ENCODE measurements at places on chromosomes 7 and 10.
A peak's percentile ranks its signal among the peaks of the same experiment; 100 is the strongest.

DNA sequence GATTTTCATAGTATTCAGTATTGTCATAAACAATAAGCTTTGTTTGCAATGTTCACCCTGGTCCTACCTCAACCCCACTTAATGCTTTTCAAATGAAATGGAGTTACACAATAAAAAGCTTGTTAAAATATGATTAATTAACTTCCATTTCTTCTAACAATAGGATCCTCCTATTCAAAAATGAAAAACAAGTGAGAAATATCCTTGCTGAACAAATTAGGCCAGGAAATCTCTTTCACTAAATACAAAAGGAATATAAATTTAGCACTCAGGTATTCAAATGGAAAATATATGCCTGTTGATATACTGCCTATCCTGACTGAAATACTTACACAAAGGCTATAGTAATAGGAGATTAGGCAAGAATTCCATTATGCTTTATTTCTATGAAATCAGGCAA lies 323.4 kb upstream of the GRM3 start:
- no peaks in the 10 kb centered on the region for H3K4me1 ChIP-seq
- no peak for DNase-seq
- no peak overlapping the region for H3K4me3 ChIP-seq
- peaks cover 11% of the 10 kb centered on the region for H3K27me3 ChIP-seq

GRCh38 chr7:6257675-6258074 lies 14.7 kb downstream of the CYTH3 start:
- no peak overlapping the region for H3K27ac ChIP-seq
- no peak overlapping the region for H3K4me3 ChIP-seq
- no peaks in the 10 kb centered on the region for H3K27me3 ChIP-seq
- H3K4me1 ChIP-seq: peaks cover 27% of the 10 kb centered on the region
- DNase-seq: no peak
- H3K36me3 ChIP-seq: no peaks in the 10 kb centered on the region

- H3K4me3 ChIP-seq: no peak overlapping the region
- H3K27ac ChIP-seq: no peak overlapping the region
- H3K4me1 ChIP-seq: peaks cover 6% of the 10 kb centered on the region
- DNase-seq: no peak
- no peaks in the 10 kb centered on the region for H3K27me3 ChIP-seq
- peaks cover 14% of the 10 kb centered on the region for H3K36me3 ChIP-seq
Observed at GRCh38 chr7:111755383-111755782, 193.1 kb upstream of the IMMP2L start.

- no peak for DNase-seq
- H3K36me3 ChIP-seq: no peaks in the 10 kb centered on the region
- H3K4me3 ChIP-seq: no peak overlapping the region
- H3K4me1 ChIP-seq: no peaks in the 10 kb centered on the region
Observed at GRCh38 chr10:93849593-93849992, 44.2 kb upstream of the SLC35G1 start.

GRCh38 chr10:88866454-88866853 lies 13.6 kb upstream of the STAMBPL1 start:
- peaks cover 4% of the 10 kb centered on the region for H3K4me1 ChIP-seq
- no peaks in the 10 kb centered on the region for H3K36me3 ChIP-seq
- DNase-seq: no peak
- H3K27ac ChIP-seq: no peak overlapping the region
- no peak overlapping the region for H3K4me3 ChIP-seq
- H3K27me3 ChIP-seq: no peaks in the 10 kb centered on the region

DNA sequence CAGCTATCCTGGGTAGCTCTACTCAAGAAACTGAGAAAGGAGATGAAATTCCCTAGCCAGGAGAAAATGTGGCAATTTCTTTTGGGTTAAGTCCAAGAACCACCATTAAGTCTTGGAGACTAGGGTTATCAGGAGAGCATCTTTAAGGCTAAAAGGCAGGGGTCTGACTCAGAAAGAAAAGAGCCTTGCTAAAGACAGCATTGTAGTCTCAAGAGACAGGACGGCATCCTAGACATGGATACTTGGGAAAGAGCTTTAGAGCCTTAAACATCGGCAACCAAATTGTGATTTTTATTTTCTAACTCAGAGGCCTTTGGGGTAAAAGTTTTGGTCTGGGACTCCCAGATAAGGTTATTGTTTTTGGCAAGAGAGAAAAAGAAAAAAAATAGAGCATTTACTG lies 83.1 kb downstream of the FAS start:
- DNase-seq: no peak
- no peaks in the 10 kb centered on the region for H3K27me3 ChIP-seq
- peaks cover 12% of the 10 kb centered on the region for H3K4me1 ChIP-seq

- no peak for DNase-seq
- H3K36me3 ChIP-seq: no peaks in the 10 kb centered on the region
- peaks cover 37% of the 10 kb centered on the region for H3K27me3 ChIP-seq
- H3K4me1 ChIP-seq: no peaks in the 10 kb centered on the region
- H3K27ac ChIP-seq: no peak overlapping the region
Observed at GRCh38 chr7:324011-324410, 34.0 kb downstream of the FOXL3 start.

DNA sequence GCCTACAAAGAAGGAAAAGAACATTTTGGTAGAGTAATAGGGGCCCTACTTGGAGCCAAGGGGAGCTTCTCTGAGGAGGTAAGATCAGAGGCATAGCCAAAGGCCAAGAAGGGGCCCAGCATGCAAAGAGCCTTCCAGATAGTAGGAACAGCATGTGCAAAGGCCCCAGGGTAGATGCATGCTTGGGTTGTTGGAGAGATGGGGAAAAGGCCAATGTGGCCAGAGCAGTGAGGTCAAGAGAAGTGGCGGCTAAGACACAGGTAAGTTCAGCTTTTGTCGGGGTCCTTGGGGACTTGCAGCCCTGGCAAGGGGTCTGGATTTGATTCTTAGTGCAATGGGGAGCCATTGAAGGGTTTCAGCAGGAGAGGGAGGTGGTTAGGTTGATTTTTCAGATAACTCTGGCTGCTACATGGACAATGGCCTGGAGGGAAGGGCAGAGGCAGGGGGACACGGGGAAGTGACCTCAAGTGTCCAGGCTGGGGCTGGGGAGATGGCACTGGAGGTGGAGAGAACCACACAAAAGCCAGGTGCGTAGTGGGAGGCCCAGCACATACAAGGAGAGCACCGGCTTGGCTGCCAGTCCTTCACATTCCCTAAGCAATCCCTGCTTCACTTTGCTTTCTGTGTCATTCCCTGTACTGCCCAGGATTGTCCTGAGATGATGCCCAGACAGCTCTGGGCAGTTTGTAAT lies 16.5 kb downstream of the GRID1 start:
- no peaks in the 10 kb centered on the region for H3K36me3 ChIP-seq
- DNase-seq: no peak
- H3K4me3 ChIP-seq: no peak overlapping the region
- no peaks in the 10 kb centered on the region for H3K27me3 ChIP-seq
- peaks cover 21% of the 10 kb centered on the region for H3K4me1 ChIP-seq
- no peak overlapping the region for H3K27ac ChIP-seq

GRCh38 chr7:37391791-37392672 lies 56.6 kb downstream of the ELMO1 start:
- H3K4me1 ChIP-seq: no peaks in the 10 kb centered on the region
- H3K27ac ChIP-seq: no peak overlapping the region
- H3K36me3 ChIP-seq: no peaks in the 10 kb centered on the region
- no peaks in the 10 kb centered on the region for H3K27me3 ChIP-seq
- no peak overlapping the region for H3K4me3 ChIP-seq

DNA sequence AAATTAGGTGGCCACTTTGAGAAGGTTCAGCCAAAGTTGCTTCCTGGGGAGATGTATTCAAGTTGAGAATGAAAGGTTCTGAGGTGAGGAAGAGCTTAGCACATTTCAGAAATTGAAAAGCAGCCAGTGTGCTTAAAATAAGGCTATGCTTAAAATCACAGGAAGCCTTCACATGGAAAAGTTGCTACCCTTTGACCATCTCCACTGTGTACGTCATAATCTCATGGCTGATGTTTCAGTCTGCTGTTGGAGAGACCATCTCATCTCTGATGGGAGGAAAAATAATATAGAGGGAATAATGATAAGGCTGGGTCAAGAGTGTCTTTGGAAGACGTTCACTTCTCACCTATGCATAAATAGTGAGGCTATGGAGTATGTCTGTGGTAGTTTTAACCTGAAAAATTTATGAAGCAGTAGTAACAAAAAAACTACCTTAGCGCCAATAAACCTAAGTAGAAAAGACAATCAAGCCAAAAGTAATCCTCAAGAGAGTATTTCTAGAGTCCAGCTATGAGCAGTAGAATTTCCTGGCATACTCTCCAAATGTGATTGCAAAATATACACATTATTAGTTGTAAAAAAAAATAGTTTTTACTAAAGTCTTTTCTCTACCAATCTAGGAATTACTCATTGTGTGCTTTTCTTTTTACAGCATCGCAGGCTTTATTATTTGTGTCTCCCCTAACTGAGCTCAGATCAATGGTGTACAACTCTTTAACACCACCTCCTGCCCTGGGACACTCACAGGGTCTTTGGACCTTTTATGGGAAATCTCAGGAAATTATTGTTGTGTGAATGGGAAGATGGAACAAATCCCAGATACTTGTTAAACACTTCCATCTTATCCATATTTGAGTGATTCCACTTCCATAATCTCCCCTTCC lies 435.2 kb upstream of the LRGUK start:
- H3K4me1 ChIP-seq: peaks cover 37% of the 10 kb centered on the region
- H3K27me3 ChIP-seq: no peaks in the 10 kb centered on the region
- H3K4me3 ChIP-seq: no peak overlapping the region
- peak; percentile 30 for DNase-seq
- no peak overlapping the region for H3K27ac ChIP-seq

GRCh38 chr10:112510384-112510783 lies 63.4 kb downstream of the VTI1A start:
- H3K36me3 ChIP-seq: no peaks in the 10 kb centered on the region
- DNase-seq: no peak
- H3K27me3 ChIP-seq: no peaks in the 10 kb centered on the region
- H3K4me1 ChIP-seq: no peaks in the 10 kb centered on the region
- H3K4me3 ChIP-seq: no peak overlapping the region

GRCh38 chr7:86645225-86645608 lies 1.5 kb downstream of the GRM3 start:
- DNase-seq: no peak
- peaks cover 66% of the 10 kb centered on the region for H3K27me3 ChIP-seq
- H3K4me3 ChIP-seq: no peak overlapping the region
- no peaks in the 10 kb centered on the region for H3K36me3 ChIP-seq
- no peak overlapping the region for H3K27ac ChIP-seq

DNA sequence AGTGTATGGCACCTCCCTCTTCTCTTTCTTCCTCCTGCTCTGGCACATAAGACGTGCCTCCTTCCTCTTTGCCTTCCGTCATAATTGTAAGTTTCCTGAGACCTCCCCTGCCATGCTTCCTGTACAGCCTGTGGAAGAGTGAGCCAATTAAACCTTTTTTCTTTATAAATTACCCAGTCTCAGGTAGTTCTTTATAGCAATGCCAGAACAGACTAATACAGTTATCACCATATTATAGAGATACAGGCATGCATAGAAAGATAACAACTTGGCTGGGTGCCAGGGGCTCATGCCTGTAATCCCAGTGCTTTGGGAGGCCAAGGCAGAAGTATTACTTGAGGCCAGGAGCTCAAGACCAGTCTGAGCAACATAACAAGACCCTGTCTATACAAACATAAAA lies 53.2 kb downstream of the GCC1 start:
- H3K36me3 ChIP-seq: no peaks in the 10 kb centered on the region
- H3K4me3 ChIP-seq: no peak overlapping the region
- H3K27me3 ChIP-seq: peaks cover 61% of the 10 kb centered on the region
- H3K27ac ChIP-seq: no peak overlapping the region
- no peak for DNase-seq

GRCh38 chr7:44201813-44202212 lies 1.0 kb downstream of the YKT6 start:
- DNase-seq: no peak
- peaks cover 15% of the 10 kb centered on the region for H3K36me3 ChIP-seq
- peaks cover 22% of the 10 kb centered on the region for H3K4me1 ChIP-seq

DNA sequence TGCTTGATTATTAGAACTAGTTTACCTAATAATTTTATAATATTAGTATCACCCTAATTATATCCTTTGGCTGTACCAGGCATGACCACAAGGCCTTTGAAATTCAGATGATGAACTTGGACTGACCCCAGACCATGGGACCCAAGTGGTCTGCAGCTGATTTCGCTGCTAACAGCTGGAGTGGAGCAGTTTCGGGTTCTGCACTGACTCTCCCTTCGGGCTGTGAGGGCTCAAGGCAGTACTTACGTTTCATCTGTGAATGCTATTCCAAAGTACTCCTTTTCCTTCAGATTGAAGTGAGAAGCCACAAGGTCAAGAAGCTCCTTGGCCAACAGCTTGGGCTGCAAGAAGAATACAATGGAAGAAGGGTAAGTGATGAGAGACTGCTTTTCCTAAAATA lies 223.8 kb downstream of the PRPF18 start:
- no peaks in the 10 kb centered on the region for H3K27me3 ChIP-seq
- no peaks in the 10 kb centered on the region for H3K36me3 ChIP-seq
- no peaks in the 10 kb centered on the region for H3K4me1 ChIP-seq
- H3K4me3 ChIP-seq: no peak overlapping the region
- H3K27ac ChIP-seq: no peak overlapping the region
- DNase-seq: no peak

DNA sequence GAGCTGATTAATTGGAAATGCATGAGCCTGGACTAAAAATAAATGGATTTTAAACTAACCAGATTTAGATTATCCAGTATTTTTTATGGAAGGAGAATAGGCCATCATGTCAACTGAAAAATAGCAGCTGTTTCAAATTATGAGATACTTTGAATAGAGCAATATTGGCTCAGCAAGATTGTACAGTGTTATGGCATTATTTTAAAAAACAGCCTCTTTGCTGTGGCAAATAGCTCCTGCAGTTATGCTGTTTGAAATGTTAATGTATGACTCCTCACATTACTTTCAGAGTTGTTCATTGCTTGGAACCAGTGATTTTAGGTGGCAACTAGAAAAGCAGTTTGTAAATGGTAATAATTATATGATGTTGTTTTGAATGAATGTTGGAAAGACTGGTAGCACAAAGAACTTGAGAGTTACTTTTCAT lies 244.5 kb downstream of the KIAA1217 start:
- H3K4me3 ChIP-seq: no peak overlapping the region
- no peaks in the 10 kb centered on the region for H3K27me3 ChIP-seq
- DNase-seq: no peak

GRCh38 chr10:129901389-129902006 lies 62.6 kb downstream of the EBF3 start:
- no peak for DNase-seq
- H3K4me1 ChIP-seq: no peaks in the 10 kb centered on the region
- H3K36me3 ChIP-seq: no peaks in the 10 kb centered on the region
- H3K27me3 ChIP-seq: no peaks in the 10 kb centered on the region
- H3K27ac ChIP-seq: no peak overlapping the region

- H3K36me3 ChIP-seq: no peaks in the 10 kb centered on the region
- H3K4me3 ChIP-seq: no peak overlapping the region
- no peaks in the 10 kb centered on the region for H3K4me1 ChIP-seq
- H3K27me3 ChIP-seq: peaks cover 12% of the 10 kb centered on the region
- DNase-seq: no peak
- H3K27ac ChIP-seq: no peak overlapping the region
Observed at GRCh38 chr7:91424371-91424770, 160.1 kb downstream of the FZD1 start.

DNA sequence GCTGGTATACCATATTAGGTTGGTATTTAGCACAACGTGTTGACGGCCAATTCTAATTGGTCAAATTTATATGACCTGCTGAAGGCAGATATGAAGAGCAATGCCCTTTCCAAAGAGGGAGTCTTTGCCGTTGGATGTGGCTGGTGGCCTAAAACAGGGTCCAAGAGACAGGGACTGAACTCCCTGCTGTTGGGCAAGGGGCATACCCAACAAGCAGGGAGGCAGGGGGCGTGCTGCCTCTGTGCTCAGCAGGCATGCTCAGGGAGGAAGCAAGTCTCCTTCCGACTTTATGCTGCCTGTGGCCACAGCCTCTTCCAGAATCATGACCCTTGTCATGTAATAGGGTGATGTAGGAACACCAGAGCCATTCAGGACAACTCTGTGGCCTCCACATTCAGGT lies 167.7 kb upstream of the NPVF start:
- H3K27me3 ChIP-seq: peaks cover 78% of the 10 kb centered on the region
- H3K4me3 ChIP-seq: no peak overlapping the region
- no peak for DNase-seq
- no peaks in the 10 kb centered on the region for H3K36me3 ChIP-seq

Measured in MCF 10A (cell line).